ENCODE measurements at places on chromosomes 11 and 22. TPM values are rescaled to one million over a fixed set of nuclear protein-coding genes. Genes with fewer than 3 reads are reported as not detected.

DNA sequence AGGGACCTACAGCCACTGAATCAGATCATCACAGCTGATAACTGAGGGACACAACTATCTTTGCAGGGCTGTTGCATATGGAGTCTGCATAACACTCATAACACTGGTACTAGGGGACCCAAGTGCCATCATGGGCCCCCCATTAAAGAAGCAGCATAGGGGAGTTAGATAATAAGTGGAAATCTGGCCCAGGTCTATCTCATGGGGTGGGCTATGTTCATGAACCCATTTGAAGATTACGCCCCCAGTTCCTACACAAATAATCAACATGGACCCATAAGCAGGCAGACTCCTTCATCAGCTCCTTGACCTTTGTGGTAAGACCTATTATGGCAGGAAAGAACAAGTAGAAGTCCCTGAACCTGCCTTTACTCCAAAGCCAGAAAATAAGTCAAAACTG is 48.8 kb downstream of the ASCL2 start:
- no peak for DNase-seq

DNA sequence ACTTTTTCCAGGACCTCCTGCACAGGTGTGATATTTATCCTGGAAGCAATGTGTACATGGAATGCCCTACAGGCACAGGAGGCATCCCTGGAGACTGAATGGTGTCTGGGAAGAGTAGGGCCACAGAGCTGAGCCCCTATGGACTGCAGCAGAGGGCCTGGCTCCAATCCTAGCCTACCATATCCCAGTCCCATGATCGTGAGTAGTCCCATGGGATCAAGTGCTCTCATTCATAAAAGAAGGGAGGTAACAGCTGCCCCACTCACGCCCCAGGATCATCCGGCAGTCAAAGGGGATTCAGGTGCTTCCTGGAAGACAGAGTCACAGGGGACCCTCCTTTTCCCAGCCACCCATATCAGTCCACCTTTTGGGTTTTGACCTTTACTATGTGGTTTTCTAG is 24.0 kb downstream of the ANKK1 start:
- no peak for DNase-seq

DNA sequence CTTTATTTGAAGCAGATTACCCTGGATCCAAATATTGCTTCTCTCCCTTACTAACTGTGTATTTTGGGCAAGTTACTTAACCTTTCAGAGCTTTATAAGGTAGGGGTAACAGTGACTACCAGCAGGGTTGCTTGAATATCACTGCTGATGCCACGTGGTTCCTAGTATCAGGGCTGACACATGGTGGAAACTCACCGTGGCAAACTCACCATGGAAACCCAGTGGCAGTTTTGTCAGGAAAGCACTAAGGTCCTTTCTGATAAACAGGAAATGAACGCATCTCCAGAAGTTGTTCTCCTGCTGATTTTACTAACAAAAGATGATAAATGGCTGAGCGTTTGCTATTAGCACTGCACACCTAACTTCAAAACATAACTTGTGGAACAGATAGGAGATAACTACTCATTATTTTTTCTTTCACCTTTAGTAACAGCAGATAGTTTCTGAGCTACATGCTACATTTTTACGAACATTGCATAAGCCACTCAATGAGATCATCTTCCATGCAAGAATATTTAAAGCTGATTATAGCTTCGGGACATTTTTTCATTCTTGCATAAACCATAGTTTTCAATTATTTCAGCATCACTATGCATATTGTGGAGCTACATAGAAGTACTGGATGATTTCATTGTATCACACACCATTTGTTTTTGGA is 59.7 kb upstream of the RAG2 start:
- DNase-seq: peak; percentile 46

DNA sequence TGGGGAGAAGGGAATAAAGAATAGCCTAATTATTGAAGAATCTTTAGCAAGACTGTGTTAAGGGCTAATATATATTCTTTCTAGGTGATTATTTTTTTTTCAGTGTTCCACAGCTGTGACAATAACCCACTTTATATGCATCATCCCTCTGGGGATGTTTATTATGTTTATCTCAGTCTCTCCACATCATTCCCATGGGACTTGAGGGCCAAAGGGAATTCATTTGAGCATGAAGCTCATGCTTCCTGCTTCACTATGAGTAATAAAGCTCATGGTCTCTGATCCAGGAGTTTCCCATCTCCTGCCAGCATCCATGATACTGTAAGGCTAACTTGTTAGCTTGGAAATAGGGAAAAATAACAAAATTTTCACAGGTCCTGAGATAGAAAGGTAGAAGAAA is 1888.4 kb downstream of the LRRC4C start:
- DNase-seq: no peak

GRCh38 chr22:44000123-44000522 is 24.0 kb upstream of the PARVB start:
- no peak for DNase-seq

RNF215 gene
- 18.6 TPM for total RNA-seq

DNA sequence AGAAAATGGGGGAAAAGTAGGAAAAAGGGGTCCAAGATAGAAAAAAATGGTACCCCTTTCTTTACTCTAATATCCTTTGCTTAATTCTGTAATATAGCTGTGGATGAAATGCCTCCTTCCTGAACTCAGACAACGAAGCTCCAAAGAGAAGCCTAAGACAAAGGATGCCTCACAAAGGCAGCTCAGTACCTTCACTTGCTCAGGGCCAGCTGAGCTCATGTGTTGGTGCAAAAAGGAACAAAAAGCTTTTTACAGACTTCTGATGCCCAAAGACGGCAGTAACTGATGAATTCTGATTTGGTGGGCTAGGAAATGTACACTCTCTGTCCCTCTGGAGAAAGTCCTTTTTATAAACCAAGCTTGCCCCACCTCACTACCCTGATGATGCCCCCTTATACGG is 77.5 kb downstream of the DENND5A start:
- no peak for DNase-seq

DNA sequence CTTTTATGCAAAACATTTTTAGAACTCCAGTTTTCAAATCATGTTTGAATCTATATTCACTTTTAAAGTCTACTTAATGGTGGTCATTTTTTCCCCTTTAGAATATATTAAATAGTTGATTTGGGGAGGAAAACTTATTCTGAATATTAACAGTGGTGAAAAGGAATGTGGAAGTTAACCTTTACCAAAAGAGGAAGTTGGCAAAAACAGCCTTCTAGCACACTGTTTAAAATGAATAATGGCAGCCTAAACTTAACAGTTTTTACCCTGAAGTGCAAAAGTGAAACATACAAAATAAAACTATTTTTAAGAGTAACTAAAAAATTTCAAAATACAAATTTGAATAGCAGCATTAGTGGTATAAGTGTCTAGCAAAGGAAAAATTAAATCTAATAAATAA is 86.4 kb downstream of the GRK3 start:
- DNase-seq: no peak

DNA sequence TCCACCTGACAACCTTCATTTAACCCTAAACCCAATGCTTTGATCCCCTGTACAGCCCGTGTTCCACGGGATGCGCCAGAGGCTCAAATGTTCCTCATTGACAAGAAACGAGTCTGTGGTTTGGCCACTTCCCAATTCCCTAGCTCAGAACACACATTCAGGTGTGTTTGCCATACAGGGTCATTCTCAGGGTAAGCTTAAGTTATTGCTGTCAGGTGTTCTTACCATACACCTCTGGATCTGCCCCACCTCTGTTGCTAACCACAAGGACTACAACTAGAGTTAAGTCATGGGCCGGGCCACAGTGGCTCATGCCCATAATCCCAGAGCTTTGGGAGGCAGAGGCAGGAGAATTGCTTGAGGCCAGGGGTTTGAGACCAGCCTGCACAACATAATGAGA is 45.6 kb upstream of the POLD3 start:
- DNase-seq: no peak

All from HFFc6 (cell line).